WERI-Rb-1 (cell line): ENCODE measurements at places on chromosomes 16 and 17.

DNA sequence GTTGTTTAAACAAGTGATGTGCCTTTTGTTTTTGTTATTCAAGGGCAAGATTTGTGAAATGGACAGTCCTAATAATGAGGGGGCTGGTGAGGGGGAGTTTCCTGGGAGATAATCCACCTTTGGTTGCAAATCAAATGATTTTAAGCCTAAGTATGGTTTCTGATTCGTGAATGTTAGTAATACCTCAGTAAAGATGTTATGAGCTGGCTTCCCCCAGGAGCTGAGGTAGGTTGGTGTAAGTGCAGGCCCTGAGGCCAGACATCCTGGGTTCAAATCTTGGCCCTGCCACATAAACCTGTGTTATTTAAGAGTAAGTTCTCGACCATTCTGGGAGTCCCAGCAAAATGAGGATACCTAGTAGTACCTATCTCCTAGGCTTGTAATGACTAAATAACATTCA is 1.5 kb downstream of the SNX29 start:
- no peak for DNase-seq

DNA sequence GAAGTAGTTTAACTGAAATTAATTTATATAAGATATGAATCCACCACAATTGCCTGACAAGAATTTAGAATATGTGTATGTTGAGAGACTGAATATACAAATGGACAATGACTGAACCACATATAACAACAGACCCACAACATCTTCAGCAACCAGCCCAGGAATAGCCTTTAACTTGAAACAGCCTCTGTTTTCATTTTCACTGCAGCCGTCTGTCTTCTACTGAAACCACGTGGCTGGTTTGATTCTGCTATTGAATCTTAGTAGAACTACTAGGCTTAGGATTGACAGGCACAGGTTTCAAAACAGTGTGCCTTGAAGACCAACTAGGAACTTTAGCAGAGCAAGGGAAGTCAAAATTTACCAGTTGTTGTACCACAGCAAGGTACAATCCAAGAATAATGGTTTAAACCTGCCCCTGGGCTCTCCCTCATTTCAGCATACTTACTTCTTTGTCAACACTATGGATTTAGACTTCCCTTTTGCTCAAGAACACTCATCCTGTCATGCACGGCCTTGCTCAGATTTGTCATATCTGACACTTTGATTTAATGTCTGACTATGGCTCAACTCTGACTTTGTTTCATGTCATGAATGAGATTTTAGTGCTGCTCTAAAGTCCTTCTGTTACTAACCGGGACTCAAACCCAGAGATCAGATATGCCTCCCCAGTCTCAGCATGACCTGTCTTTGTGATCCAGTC is 355.0 kb downstream of the KIF2B start:
- DNase-seq: no peak

GRCh38 chr16:86566966-86567700 is 504 bp downstream of the FOXC2 start:
- DNase-seq: no peak

DNA sequence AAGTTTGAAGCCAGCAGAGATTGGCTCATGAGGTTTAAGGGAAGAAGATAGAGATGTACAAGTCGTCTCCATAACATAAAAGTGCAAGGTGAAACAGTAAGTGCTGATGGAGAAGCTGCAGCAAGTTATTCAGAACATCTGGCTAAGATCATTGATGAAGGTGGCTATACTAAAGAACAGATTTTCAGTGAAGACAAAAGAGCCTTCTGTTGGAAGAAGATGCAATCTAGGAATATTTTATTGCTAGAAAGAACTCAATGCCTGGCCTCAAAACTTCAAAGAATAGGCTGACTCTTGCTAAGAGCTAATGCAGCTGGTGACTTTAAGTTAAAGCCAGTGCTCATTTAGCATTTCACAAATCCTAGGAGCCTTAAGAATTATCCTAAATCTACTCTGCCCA is 26.0 kb downstream of the CCL4 start:
- no peak for DNase-seq

DNA sequence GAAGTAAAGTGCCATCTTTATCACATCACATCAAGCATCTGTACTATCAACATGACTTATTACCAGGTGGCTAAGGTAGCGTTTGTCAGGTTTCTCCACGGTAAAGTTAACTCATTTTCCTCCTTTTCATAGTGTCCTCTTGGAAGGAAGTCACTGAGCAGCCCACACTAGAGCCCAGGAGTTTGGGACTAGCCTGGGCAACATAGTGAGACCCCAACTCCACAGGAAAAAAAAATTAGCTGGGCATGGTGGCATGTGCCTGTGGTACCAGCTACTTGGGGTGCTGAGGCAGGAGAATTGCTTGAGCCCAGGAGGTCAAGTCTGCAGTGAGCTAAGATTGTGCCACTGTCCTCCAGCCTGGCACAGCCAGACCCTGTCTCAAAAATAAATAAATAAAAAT is 12.9 kb downstream of the CHD9 start:
- DNase-seq: no peak

- DNase-seq: no peak
Observed at GRCh38 chr17:20074001-20074400, 64.8 kb downstream of the SPECC1 start.

DNA sequence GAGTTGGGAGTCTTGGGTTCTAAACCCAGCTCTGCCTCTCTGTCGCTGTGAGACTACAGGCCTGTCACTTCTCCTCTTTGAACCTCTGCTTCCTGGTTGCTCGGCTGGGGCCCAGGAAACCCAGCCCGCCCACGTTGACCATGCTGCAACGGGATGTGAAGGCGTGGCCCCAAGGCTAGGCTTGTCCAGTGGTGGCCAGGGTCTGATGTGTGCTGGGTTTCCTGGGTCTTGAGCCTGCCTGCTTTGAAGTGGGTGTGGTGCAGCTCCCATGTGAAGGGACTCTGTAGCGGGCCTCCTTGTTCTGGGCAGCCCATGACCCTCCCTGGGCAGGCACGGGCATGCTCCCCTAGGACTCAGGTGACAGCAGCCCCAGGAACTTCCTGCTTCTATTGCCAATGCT is 82.3 kb downstream of the SDR42E1 start:
- no peak for DNase-seq

GRCh38 chr17:76195281-76196096 is 44.8 kb downstream of the RNF157 start:
- DNase-seq: no peak

- DNase-seq: no peak
Observed at GRCh38 chr16:86345516-86345915, 164.8 kb upstream of the FOXF1 start.

GRCh38 chr17:57869617-57870282 is 19.9 kb upstream of the MRPS23 start:
- DNase-seq: peak; percentile 97

DNA sequence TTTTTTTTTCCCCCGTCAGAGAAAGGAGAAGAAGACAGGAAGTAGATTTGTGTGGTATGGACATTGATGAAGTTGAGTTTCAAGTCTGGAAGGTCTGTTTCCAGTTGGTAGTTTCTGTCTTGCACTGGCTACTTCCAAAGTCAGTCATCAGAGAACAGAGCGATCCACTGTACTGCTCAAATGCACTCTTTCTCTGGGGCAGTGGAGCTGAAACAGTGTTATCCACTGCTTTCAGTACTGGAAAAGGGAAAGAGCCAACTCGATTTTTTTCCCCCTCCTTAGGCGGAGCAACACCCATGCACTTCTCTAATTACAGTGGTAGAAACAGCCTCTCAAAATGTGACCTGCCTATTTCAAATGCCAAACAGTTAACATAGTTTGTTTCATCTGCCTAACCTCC is 7.4 kb downstream of the PRKCA start:
- no peak for DNase-seq

DNA sequence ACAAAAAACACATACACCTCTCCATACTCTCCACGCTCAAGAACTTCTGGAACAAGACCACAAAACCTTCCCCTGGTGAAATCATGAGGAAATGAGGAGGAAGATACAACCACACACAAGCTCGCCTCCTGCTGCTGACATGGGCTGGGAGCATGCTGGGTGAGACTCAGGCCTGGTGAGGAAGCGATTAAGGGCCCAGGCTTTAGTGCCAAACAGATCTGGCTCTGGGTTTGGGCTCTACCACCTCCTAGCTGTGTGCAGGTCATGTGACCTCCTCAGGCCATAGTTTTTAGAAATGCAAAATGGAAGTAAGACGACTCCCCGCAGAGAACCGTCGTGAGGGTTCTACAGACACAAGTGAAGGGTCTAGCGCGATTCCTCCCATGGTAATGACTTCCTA is 41.3 kb downstream of the VAC14 start:
- DNase-seq: no peak

DNA sequence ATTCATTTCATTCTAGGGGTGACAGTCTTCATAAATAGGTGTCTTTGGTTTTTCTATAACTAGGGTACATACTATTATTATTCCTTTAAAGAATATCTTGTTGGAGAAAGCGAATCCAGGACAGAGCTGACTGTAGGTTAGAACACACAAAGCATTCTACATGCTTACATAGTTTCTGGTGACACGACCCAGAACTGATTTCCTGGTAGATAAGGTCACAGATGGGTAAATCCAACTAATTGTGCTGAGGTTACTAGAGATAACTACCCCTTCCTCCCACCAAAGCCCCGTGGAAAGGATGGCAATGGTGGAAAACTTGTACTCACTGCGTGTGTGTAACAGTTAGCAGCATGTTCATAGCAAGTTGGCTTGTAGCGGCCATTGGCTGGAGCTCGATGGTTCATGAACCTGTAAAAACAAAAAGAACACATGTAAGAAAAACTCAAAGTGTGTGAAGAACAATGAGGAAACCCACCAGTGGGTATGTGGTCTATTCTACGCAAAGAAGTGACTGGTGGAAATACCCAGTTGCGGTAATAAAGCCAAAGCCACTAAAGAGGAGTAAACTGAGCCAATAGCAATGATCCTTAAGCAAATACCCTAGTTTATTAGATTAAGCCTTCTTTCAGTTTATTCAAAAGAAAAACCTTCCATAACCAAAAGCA is 7.7 kb downstream of the MMD start:
- DNase-seq: no peak

- peak; percentile 93 for DNase-seq
Observed at GRCh38 chr16:57775661-57776469, 26.4 kb downstream of the KIFC3 start.

GRCh38 chr17:13086142-13086769 is 68.4 kb upstream of the ELAC2 start:
- DNase-seq: no peak

- DNase-seq: no peak
Observed at GRCh38 chr16:23254338-23254737, 47.8 kb upstream of the SCNN1B start.

- no peak for DNase-seq
Observed at GRCh38 chr17:51015145-51015558, 105.5 kb downstream of the SPAG9 start.

DNA sequence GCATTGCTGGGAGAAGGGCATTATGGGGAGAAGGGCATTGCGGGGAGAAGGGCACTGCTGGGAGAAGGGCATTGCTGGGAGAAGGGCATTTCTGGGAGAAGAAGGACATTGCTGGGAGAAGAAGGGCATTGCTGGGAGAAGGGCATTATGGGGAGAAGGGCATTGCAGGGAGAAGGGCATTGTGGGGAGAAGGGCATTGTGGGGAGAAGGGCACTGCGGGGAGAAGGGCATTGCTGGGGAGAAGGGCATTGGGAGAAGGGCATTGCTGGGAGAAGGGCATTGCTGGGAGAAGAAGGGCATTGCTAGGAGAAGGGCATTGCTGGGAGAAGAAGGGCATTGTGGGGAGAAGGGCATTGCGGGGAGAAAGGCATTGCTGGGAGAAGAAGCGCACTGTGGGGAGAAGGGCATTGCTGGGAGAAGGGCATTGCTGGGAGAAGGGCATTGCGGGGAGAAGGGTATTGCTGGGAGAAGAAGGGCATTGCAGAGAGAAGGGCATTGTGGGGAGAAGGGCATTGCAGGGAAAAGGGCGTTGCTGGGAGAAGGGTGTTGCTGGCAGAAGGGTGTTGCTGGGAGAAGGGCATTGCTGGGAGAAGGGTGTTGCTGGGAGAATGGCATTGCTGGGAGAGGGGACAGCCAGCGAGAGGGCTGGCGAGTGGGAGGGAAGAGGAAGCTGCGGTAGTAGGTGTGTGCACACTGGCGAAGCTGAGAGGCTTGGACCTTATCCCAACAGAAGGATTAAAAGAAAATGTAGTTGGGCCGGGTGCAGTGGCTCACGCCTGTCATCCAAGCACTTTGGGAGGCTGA is 4.6 kb upstream of the PYDC1 start:
- no peak for DNase-seq

DNA sequence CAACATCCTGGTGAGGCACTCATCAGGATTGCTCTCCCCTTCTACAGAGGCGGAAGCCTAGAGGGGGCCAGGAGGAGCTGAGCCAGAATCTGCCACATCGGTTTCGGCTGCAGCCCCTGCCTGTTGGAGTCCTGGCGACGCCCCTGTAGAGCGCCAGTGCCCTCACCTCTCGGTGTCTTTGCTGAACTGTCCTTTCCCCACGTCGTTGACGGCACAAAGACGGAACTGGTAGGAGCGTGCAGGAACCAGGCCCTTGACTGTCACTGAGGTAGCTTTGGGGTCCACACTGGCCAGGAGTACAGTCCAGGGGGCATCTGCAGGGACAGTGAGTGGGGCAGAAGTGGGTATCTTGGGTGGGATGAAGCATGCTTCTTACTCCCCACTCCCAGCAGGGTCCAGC is 110.3 kb upstream of the CDC42EP4 start:
- no peak for DNase-seq

DNA sequence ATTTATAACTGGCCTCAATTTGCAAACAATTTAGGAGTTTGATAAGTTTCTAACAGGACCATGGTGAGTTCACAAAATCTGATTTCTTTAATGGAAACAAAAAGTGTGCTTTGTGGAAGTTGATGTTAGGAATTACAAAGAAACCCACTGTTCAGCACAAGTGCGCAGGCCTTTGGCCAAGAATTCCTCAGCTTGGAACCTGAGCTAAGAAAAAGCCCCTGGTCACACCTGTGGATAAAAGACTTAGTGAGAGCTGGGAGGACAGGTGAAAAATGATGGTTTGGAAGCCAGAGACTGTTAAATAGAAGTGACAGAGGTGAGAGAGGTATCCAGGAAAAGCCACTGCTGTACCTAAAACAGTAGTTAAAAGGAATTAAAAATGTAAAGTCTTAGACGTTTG is 64.7 kb downstream of the PRKCA start:
- DNase-seq: no peak

- DNase-seq: no peak
Observed at GRCh38 chr17:4444782-4445473, 11.2 kb downstream of the SPNS3 start.

- DNase-seq: no peak
Observed at GRCh38 chr16:4944333-4945281, 7.7 kb upstream of the PPL start.

- DNase-seq: no peak
Observed at GRCh38 chr17:11378506-11378905, 137.5 kb downstream of the SHISA6 start.

- no peak for DNase-seq
Observed at GRCh38 chr16:81697616-81698309, 81.3 kb upstream of the PLCG2 start.
